ENCODE measurements at places on chromosomes 1 and 21. TPM values are rescaled to one million over a fixed set of nuclear protein-coding genes. Genes with fewer than 3 reads are reported as not detected.

The GABRD gene
- total RNA-seq: not detected

The KCNJ9 gene
- total RNA-seq: not detected

The SPATA17 gene
- total RNA-seq: 0.22 TPM

The HES3 gene
- not detected for total RNA-seq

The LCE3D gene
- total RNA-seq: not detected

The CFHR2 gene
- not detected for total RNA-seq

The SON gene
- 176 TPM for total RNA-seq

The DNASE2B gene
- not detected for total RNA-seq

Data from epithelial cell of proximal tubule (primary cell).